ENCODE measurements at places on chromosomes 16 and 17. TPM values are rescaled to one million over a fixed set of nuclear protein-coding genes. Genes with fewer than 3 reads are reported as not detected.

The SOX9 gene
- total RNA-seq = 33.4 TPM

The GPRC5B gene
- 26.1 TPM for total RNA-seq

The STAC2 gene
- total RNA-seq = 1.5 TPM

The CNTD1 gene
- 0.20 TPM for total RNA-seq

The VAMP2 gene
- total RNA-seq = 18.0 TPM

The KRTAP4-5 gene
- total RNA-seq = 1.3 TPM

The SLC4A1 gene
- total RNA-seq = 30.1 TPM

The TRIM72 gene
- total RNA-seq = 4.4 TPM

The APOBR gene
- total RNA-seq = 1.7 TPM

The NAT9 gene
- total RNA-seq = 26.2 TPM

GRCh38 chr17:31554930-31555329, 163.5 kb downstream of the RAB11FIP4 start:
- DNase-seq = no peak

DNA sequence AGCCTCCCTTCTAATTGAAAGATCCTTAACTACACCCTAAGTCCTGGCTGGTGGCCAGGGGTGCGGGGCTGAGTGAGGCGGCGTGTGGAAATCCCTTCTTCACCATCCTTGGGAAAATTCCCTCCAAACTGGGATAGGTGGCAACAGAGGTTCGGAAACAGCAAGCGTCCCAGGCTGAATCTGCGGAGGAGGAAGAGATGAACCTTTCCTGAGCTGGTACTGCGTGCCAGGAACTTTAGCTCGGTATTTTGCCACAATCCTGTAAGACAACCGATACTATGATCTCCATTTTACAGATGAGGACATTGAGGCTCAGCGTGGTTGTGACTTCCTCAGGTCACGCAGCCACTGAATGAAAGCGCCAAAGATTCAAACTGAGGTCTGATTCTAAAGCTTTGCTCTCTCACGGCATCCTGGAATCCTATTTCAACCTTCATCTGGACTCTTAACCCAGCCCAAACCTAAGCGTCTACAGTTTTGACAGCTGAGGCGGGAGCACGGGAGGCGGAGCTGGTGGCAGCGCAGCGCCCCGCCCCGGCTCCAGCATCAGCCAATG, 583 bp upstream of the CYLD start:
- DNase-seq = no peak

DNA sequence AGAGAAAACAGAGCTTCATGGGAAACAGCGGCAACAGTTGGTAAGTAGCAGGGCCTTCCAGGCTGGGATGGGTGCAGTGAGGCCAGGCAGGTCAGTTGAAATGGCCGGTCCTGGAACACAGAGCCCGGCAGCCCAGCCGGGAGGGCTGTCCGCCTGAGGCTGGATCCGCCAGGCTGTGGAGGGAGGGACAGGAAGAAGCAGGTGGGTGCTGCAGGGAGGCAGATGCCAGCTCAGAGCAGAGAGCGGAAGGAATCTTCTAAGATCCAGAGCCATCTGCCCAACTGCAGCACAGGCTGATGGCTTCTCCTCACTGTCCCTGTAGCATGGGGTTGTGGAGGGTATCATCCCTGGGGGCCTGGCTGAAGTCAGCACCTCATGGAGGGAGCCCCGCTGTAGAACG, 599 bp downstream of the RNF112 start:
- DNase-seq = no peak

- no peak for DNase-seq
These were observed 6.6 kb downstream of the ENDOV start for GRCh38 chr17:80421381-80422090.

GRCh38 chr16:87461466-87461991, 31.3 kb downstream of the ZCCHC14 start:
- no peak for DNase-seq

DNA sequence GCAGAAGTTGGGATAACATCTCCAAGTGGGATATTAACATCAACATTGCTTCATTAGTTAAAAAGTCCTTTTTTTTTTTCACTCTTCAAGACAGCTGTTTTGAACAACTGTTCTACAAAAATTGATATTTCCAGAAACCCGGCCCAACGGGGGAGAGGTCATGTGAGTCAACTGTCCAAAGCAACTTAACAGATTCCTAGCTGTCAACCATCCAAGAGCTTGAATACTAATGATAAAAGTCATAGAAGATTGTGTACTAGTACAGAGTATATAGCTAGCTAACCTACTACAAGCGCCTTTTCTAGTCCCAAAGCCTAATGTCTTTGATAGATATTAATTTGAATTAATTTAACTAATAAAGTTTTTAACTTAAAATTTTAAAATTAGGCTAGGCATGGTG, 172.0 kb downstream of the CYB561 start:
- DNase-seq = no peak

DNA sequence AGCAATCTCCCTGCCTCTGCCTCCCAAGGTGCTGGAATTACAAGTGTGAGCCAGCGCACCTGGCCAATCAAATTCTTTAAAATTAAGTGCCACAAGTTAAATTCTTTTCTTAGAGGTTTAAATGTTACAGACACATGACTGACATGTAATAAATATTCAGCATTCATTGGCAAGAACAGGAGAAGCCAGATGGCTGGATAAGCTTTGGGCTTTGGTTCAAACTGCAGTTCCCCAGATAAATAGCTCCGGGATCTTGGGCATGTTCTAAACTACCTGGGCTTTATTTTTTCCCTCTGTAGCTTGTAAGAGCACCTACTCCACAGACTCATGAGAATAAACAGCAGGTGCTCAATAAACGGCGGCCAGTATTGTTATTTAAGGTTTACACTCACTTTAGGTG, 34.1 kb downstream of the ABAT start:
- DNase-seq = no peak

DNA sequence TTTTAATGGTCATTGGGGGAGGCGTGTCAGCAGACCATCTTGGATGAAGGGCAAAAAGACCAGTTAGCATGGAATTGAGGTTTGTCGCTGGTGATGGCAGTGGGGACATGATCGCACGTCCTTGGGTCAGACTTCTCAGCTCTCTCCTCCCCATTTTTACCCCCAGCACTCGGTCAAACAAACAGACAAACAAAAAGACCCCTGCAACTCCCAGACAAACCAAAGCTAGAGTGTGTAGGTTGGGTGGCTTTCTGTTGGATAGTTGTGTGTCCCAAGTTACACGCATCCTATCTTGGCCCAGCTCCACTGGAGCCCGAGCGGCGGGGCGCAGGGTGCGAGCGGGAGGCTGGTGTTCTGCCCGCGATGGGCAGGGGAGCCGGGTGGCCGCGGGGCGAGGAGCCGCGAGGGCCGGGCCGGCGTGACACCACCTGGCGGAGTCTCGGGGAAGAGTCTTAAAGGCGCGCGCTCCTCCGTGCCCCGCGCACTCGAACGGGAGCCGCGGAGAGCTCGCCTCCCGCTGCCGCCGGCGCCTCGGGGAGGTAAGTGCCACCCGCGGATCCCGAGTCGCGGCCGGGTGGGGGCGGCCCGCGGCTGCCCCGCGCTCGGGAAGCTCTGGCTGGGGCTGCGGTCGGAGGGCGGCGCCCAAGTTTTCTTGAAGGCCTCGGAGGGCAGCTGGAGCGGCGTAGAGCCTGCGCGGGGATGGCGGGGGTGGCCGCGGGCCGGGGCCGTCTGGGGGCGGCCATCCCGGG, 18.5 kb upstream of the NTN1 start:
- no peak for DNase-seq

DNA sequence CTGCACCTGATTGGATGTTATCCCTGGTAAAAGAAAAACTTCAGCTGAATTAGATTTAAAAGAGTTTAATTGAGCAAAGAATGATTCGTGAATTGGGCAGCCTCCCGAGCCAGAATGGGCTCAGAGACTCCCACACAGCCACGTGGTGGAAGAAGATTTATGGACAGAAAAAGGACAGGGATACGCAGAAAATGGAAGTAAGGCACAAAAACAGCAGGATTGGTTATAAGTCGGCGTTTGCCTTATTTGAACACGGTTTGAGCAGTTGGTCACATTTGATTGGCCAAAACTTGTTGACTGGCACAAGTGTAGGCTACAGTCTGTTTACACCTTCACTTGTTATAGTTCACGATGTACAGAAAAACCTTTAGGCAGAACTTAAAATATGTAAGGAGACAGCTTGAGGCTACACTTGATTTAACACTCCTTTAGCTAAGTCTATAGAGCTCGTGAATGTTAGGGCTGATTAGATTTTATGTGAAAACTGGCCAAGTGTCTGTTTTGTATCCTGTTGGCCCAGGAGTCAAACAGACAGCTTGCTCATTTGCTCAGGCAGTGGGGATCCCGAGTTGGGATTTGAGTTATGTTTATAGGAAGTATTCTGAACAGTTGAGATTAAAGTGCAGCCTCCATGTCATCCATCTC, 119.5 kb upstream of the SHISA6 start:
- no peak for DNase-seq

DNA sequence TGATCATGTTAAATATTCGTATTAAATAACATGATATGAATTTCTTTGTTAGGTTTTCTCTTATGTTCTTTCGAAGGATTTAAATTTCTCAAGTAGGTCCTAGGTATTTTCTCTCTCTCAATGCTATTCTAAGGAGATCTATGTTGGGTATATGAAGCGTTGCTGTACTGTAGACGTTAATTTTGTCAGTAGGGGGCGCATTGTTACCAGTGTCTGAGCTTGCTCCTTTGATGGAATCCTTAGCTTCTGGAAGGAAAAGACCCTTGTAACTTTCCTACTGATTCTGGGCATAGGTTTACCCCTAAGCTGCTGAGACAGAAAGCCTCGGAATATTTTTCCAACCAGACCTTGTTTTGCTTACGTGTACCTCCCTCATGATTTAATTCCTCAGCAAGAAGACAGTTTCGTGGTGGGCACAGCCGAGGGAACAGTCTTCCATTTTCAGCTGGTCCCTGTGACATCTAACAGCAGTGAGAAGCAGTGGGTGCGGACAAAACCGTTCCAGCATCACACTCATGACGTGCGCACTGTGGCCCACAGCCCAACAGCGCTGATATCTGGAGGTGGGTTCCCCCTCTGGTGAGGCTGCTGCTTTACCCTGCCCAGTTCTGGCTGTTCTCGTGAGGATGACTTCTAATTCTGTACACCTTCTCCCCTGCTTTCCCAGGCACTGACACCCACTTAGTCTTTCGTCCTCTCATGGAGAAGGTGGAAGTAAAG, 17.9 kb downstream of the UTP4 start:
- peak; percentile 72 for DNase-seq

DNA sequence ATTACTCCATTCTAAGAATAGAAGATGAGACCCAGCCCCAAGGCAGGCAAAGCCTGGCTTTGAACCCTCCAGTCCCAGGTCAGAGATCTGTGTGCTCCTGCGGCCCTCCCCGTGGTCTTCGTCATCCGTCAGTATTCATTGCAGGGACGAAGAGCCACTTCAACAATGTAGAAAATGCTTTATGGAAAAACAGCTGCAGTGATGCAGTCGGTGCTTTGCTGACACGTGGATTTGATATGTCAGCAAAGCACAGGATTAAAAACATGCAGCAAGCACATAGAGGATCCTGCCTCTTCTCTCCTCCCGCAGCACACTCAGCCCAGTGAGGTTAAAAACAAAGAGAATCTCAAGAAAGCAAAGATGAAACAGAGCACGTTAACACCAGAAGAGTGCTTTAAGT, 117.1 kb upstream of the AXIN2 start:
- peak; percentile 87 for DNase-seq

DNA sequence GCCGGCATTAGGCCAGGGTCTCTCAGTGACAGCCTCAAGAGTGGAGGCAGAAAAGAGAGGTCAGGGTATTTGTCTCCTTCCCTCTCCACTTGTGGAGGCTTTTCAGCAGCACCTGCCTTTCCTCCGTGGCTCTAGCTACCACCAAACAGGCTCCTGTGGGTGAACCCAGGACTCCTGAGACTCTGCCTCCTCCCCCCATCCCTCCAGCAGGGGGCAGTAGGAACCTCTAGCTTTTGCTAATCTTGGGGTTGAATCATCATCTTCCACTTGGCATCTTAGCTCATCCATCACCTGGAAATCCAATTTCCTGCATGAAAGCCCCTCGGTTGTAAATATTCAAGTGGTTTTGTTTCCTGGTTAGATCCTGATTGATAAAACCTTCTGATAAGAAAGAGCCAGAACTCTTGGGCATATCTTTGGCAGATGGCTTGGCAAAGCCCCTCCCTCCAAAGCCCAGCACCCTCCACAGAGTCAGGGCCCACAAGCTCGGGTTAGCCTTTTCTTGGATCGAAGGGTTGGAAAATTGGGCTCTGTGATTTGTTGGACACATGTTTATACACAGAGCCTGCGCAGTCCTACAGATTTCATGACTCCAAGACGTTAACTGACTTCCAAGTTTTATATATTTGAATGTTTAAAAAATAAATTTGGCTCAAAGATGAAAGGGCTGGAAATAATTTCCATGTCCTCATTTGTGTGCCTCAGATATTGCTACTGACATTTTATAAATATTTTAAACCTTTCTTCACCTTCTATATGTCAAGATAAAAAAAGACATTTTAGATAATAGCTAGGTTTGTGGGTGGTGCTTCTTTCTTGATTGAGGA, 322.1 kb downstream of the MAP2K4 start:
- DNase-seq = no peak

GRCh38 chr16:50367777-50368409, 895 bp downstream of the BRD7 start:
- no peak for DNase-seq

- peak; percentile 80 for DNase-seq
These were observed 15.2 kb downstream of the MED24 start for GRCh38 chr17:40038882-40039513.

DNA sequence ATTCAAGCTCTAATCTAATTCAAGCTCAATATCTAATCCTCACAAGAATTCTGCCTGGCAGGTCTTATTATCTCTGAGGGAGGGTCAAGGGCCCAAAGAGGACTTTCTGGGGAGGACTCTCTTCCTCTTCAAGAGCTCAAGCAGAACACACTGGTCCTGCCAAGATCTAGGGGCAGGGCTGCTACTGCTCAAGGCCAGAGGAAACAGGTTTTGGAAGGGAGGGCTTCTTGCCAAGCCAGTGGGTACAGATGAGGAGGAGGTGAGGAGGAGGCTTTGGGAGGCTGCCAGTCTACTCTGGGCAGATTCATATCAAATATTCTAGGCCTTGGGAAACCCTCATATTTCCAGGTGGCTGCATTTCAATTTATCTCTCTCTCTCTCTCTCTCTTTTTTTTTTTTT, 51.8 kb upstream of the IL34 start:
- no peak for DNase-seq

DNA sequence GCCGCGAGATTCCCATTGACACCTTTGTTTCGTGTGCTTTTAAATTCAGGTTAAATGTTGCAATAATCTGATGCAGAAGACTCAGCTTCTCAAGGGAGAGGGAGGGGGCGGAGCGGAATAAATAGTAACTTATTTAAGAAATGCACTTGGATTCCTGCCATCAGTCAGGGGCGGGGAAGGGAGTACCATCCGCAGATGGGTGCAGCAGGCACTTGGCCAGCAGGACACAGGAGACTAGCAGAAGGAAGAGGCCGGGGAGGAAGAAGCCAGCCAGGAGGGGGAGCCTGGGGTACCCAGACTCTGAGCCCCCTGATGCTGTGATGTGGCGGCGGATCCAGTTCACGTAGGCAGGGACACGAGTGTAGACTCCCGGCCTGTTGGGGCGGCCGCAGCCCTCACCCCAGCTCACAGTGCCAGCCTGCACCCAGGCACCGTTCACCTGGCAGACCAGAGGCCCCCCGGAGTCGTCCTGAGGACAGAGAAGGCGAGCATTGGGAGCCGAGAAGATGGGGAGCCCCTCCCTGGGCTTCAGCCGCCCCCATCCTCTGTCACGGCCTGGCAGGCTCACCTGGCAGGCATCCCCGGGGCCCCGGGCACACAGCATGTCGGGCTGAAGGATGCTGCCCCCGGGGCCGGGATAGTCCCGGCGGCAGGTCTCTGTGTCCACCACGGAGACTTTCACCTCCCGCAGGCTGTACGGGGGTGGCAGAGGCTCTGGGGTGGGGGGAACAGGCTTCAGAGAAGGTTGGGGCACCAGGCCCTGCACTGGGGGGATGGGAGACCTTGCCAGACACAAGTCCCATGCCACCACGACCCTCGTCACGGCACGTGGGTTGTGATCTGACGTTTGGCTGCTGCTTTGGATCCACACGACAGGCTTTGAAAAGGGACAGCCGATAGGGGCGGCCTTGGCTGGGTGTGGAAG, 3.2 kb downstream of the TPSG1 start:
- no peak for DNase-seq

Data from skin of body (tissue), 3 donors.